ENCODE measurements at places on chromosomes 2 and 18.

GRCh38 chr2:101253013-101253702 is 472 bp downstream of the CNOT11 start:
- peak; percentile 25 for DNase-seq

GRCh38 chr2:197908990-197909776 is 104.8 kb downstream of the PLCL1 start:
- DNase-seq, result no peak

DNA sequence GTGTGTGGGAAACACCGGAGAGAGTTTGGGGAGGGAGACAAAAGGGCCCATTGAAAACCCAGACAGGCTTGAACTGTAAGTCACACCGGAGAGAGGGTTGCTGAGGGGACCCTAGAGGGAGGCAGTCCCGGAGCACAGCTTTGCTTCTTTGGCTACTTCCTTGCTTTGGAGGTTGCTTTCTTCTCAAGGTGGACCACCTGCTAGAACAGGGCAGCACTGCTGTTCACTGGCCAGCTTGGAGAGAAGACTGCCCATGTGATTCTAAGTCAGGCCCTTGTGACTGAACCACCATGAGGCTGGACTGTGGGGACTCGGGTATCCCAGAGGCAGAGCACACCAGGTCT is 4.4 kb downstream of the ACTG2 start:
- no peak for DNase-seq

DNA sequence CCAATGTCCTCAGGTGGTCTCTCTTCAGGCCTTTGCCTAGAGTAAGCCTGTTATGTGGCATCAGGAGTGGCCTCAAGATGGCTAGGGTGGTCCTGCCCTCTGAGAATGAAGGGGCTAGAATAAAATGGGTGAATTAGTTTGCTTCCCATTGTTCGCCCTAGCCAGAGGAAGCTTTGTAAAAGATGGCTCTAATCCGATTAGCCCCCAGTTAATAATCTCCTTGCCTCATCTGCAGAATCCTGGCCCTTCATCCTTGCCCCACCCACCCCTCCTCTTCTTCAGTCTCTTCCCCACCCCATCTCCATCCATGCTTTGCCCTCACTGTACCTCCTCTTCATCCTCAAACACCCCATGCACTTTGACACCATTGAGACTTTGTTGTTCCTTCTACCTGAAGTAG is 57.4 kb upstream of the LGALSL start:
- DNase-seq, result no peak

DNA sequence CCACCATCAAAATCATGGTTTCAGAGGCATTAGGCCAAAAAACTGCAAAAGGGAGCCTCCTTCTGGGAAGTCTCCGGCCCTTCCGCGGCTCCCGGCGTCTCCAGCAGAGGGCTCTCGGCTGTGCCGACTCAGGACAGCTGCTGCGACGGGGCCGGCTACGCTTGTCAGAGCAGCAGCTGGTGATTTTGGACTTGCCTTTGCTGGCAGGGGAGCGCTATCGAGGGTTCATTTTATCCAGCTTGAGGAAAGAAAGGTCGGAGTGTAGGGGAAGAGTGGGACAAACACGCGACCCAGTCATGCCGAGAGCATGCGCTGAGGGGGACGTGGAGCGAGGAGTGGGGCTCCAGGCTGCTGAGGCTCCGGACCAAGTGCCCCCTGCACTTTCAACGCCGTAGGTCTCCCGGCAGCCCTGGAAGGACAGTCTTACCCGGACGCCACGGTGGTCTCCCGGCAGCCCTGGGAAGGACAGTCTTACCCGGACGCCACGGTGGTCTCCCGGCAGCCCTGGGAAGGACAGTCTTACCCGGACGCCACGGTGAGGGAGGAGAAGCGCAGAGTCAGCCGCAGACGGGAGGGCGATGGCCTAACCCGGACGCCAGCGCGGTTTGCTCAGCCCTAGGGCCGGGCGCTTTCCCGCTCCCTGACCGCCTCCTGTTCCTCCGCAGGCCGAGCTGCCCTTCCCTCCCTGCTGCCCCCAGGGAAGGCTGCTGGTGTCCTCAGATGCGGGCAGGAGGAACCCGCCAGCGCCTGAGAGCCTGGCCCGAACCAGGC is 21.7 kb downstream of the DDX18 start:
- peak; percentile 48 for DNase-seq

DNA sequence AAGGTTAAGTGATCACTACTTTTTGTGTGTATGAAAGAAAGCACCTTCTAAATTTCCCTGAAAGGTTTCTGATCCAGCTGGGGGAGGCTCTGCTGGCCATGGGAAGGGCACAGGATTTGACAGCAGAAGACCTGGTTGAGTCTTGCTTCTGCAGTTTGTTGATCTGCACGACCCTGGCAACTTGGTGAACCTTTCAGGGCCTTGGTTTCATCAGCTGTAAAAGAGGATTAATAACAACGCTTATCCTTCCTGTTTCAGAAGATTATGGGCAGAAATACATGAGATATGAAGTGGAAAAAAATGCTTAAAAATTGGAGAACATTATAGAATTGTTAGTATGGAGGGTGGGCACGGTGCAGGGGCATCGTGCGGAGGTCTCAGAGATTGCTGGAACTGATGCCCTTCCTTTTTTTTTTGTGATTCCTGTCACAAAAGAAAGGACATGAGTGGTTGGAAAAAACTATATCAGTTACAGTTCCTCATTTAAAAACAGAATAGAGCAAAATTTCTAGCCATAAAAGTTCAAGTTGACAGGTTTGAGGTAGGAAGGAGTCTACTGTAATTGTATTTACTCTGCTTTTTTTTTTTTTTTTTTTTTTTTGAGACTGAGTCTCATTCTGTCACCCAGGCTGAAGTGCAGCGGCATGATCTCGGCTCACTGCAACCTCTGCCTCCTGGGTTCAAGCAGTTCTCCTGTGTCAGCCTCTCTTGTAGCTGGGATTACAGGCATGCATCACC is 47.4 kb downstream of the MFSD6 start:
- DNase-seq, result no peak

GRCh38 chr2:226114436-226114835 is 685.2 kb downstream of the IRS1 start:
- DNase-seq, result no peak

DNA sequence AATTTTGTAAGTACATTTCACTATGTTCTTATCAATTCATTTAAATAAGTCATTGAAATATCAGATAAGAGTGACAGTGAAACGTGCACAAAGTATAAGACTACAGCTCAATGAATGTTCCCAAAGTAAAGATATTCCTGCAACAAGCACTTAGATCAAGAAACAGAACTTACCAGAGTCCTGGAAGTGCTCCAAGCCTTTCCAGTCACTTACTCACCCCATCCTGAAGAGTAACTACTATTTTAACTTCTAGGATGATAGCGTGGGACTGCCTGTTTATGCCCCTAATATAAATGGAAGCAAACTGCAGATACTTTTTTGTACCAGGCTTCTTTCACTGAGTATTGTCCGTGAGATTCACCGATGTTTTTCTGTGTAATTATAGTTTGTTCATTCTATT is 768.9 kb downstream of the SLC4A3 start:
- DNase-seq, result no peak

GRCh38 chr2:175981551-175981950 is 20.5 kb downstream of the LNPK start:
- DNase-seq, result no peak

GRCh38 chr2:169363560-169364150 is 1.3 kb upstream of the LRP2 start:
- no peak for DNase-seq

- peak; percentile 15 for DNase-seq
Observed at GRCh38 chr18:80246445-80247392, 595 bp downstream of the PARD6G start.

- DNase-seq, result no peak
Observed at GRCh38 chr2:3479430-3480320, 39.7 kb downstream of the ADI1 start.

- DNase-seq, result no peak
Observed at GRCh38 chr2:29270701-29271121, 155.5 kb downstream of the CLIP4 start.

GRCh38 chr2:140873915-140874531 is 1256.8 kb downstream of the LRP1B start:
- no peak for DNase-seq

- no peak for DNase-seq
Observed at GRCh38 chr2:119293254-119293653, 69.6 kb downstream of the STEAP3 start.

DNA sequence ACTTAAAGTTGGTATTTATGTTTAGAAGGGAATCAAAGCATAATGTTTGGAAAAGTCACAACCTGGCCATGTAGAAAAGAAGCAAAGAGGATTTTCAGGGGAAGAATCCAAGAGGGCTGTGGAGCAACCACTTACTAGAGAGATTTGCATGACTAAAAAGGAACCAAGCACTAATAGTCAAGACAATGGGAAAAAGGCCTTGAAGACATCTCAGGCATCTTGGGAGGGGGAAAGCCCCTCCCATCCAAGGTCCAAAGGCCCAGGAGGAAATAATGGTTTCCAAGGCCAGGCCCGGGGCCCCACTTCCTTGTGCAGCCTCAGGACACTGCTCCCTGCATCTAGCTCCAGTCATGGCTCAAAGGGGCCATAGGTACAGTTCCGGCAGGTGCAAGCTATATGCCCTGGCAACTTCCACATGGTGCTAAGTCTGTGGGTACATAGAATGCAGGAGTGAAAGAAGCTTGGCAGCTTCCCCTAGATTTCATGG is 128.1 kb downstream of the EIPR1 start:
- DNase-seq, result no peak

DNA sequence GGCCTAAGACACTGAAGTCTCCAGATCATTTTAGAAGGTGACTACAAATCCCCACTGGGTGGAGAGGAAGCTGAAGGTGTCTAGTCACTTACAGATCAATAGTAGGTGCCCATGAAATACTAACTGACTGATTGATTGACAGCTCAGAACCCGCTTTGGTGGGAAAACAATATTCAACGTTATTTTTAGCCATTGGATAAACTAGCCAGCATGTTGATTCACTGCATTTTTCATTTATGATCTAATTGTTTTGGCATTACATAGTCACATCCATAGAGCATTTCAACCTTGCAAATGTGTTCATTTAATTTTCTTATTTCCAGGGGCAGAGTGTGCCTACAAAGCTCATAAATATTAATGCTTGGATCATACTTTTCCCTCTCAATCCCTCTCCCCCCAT is 162.3 kb downstream of the MREG start:
- DNase-seq, result no peak

GRCh38 chr2:38889575-38889974 is at the start of gene ARHGEF33:
Gene ARHGEF33 (plus strand): TSS chr2:38889875. CDS start chr2:38919448, 29,573 bp downstream.
- DNase-seq, result no peak

- no peak for DNase-seq
Observed at GRCh38 chr2:47300609-47301276, 102.2 kb upstream of the MSH2 start.

- DNase-seq, result peak; percentile 30
Observed at GRCh38 chr2:65553504-65554074, 121.2 kb upstream of the SPRED2 start.

GRCh38 chr2:27689424-27689823 is 25.7 kb downstream of the SLC4A1AP start:
- no peak for DNase-seq

- DNase-seq, result peak; percentile 33
Observed at GRCh38 chr18:68532328-68532885, 182.5 kb downstream of the TMX3 start.

DNA sequence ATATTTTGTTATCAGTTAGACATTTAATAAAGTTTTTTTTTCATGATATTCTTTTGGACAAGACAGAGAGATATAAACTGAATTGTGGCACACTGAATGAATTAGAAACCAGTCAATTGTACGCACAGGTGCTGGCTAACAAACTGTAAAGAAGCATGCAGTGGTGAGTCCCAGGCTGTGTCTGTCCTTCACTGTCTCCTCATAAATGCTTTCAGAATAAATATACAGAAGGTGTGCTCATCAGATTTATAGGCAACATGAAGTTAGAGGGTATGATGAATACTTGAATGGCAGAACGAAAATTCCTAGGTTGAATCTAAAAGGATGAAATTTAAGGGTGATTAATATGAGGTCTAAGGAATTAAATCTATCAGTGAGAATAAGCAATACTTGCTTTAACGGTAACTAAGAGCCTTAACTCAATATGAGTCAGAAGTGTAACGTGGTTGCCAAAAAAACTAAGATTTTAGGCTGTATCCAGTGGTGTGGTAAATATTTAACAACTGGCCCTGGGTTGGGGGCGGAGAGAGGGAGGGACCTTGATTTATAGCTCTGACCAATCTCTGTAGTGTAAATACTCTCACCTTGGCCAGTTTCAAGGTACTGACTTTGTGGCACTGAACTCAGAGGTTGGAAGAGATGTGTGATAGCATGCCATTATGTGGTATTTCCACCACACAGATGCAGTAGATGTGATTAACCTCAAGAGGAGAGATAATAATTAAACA is 41.9 kb upstream of the AAK1 start:
- DNase-seq, result no peak

DNA sequence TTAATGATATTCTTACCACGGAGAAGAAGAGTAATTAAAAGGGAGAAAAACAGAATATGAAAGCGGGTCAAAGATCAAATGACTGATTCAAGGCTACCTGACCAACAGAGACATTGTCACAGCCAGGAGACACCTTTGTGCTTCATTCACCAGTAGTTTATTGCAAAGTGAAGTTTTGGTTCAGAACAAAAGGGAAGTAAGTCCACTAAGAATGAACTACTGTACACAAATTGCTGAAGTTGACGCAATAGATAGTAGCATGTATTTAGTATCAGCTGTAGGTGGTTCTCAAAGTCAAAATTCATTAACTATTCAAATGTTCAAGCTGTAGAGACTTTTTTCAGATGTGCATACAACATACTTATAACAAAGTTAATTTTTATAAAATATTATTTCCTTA is 64.7 kb upstream of the COX7A2L start:
- DNase-seq, result no peak

- no peak for DNase-seq
Observed at GRCh38 chr2:191696966-191697365, 19.0 kb downstream of the NABP1 start.

GRCh38 chr2:158598862-158599517 is 142.2 kb downstream of the PKP4 start:
- DNase-seq, result no peak

DNA sequence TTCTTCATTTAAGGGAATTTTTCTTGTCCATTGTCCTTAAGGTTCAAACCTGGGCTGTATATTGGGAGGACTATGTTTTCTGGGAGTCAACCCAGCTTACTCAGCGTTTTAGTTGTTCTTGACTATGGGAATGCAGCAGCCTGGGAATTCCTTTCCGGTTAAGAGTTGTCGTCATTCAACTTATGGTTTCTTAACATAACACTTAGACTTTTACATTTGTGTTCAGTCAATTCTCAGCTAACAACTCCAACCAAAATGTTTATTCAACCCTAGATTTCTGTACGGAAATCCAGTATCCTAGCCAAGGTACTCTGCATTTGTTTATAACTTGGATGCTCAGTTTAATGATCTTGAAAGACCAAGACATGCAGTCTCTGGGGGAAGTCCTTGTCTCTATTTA is 960.9 kb downstream of the CBLN2 start:
- no peak for DNase-seq
